Epithelial cell of alveolus of lung (primary cell): ENCODE measurements at places on chromosomes 6 and 20. TPM values are rescaled to one million over a fixed set of nuclear protein-coding genes. Genes with fewer than 3 reads are reported as not detected.

HRH3 gene
- not detected in 2 replicates for total RNA-seq

PROCR gene
- total RNA-seq: 80.6 and 95.7 TPM in 2 replicates

RHAG gene
- total RNA-seq: not detected in 2 replicates

APOM gene
- 1.8 and 3.0 TPM in 2 replicates for total RNA-seq

SCRT2 gene
- total RNA-seq: not detected in 2 replicates

LBP gene
- 1.3 TPM in 1 of 2 replicates, not detected in the other for total RNA-seq

KCNG1 gene
- 12.5 and 208 TPM in 2 replicates for total RNA-seq

PPP1R3G gene
- 0.65 and 0.96 TPM in 2 replicates for total RNA-seq

VSTM2L gene
- total RNA-seq: 1.8 and 6.1 TPM in 2 replicates
